ENCODE measurements at places on chromosomes 3 and 15.

DNA sequence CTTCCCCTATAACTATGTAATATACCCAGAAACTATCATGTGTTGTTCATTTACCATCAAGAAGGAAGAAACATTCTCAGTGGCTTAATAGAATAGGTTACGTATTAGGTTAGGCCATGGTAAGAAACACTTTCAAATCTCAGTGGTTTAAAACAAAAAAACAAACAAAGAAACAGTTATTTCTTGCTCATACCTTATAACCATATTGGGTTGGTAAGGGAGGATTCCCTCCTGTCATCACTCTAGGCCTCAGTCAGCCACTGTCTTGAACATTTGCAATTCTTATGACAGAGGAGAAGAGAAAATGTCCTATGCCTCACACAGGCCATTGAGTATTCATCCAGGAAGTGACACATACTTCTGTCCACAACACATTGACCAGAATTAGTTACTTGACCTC is 727.7 kb upstream of the NECTIN3 start:
- DNase-seq = no peak

- DNase-seq = no peak
Measured at GRCh38 chr15:63210151-63211091, 21.0 kb downstream of the RAB8B start.

- no peak for DNase-seq
Measured at GRCh38 chr3:170806676-170807075, 63.3 kb downstream of the RPL22L1 start.

- no peak for DNase-seq
Measured at GRCh38 chr15:89090791-89091626, 2.8 kb downstream of the ABHD2 start.

DNA sequence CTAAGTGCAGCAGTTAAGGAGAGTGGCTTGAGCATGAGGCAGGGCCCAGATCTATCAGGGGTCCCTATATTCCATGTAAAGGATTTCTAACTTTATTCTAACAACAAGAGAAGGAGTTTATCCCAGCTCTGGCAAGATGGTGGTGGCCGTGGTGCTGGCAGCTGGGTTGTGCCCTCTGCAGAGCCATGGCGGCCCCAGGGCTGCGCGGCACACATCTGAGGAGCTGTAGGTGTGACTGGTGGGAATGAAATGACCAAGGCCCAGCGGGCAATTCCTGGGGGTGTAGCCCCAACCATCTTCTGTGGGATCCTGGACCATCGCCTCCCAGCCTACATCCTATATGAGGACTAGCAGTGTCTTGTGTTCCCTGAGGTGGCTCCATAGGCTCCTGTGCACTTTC is 263.5 kb downstream of the CNTN4 start:
- no peak for DNase-seq

- DNase-seq = no peak
Measured at GRCh38 chr3:25678581-25678980, 13.9 kb upstream of the TOP2B start.

DNA sequence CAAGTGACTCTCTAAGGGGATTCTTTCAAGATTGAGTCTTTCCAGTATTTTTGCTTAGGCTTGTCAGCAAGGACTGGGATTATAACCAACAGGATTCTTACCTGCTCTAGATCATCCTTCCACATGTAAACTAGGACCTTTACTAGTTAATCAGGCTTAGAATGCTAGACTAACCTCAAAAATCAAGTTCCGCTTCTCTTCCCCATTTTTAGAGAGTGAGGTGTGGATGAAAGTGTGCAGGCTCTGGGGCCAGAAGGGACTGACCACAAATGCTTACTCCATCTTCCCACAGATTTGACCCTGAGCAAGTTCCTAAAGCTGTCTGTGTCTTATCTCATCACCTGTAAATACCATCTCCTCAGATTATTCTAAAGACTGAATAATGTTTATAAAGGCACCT is 89.5 kb upstream of the IL12A start:
- no peak for DNase-seq

GRCh38 chr3:112126511-112126911 is 6.5 kb downstream of the GCSAM start:
- no peak for DNase-seq

DNA sequence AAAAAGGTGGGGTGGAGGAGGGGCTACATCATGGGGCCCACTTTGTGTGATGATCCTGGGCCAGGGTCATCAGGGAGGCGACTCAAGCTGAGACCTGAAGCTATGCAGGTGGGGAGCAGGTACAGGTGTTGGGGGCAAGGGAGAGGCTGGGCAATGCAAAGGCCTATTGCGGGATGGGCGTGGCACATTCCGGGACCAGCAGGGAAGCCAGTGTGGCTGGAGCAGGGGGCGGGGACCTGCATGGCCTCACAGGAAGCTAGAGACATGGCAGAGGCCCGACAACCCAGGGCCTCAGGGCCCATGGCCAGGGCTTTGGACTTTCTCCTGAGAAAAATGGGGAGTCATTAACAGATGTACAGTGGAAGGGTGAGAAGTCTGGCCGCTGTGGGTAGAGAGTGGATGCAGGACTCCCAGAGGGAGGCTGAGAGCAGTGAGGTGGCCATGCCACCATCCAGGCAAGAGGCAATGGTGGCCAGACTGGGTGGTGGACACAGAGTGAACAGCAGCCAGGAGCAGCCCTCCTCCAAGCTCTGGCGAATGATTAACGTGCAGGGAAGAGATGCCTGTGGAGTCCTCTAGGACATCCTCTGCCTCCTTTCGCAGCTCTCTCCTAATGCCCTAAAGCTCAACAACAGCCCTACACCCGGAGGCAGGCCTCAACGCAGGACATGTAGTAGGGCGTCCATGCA is 122.6 kb upstream of the ATP2B2 start:
- DNase-seq = no peak

- DNase-seq = no peak
Measured at GRCh38 chr3:106957029-106957428, 420.2 kb upstream of the CCDC54 start.

DNA sequence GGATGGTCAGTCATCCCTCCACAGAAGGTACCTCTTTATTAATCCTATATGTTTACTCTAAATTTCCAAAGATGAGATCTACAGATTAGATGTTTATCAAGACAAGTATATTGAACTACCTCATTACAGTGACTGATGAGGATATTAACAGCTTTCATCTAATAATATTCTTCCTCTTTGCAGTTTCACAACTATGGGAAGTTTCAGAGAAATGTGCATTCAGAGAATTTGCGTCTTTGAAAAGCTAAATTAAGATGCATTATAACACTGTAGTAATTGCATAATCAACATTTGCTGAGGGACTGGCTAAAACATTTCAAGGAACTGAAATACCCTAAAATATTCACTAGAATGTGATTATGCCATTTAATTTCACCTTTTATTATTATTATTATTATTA is 46.7 kb downstream of the MCF2L2 start:
- DNase-seq = no peak

- DNase-seq = no peak
Measured at GRCh38 chr3:197881970-197882338, 68.0 kb upstream of the RPL35A start.

GRCh38 chr3:186333256-186333655 is 28.8 kb downstream of the DGKG start:
- no peak for DNase-seq

GRCh38 chr3:11335056-11335608 is 62.9 kb downstream of the ATG7 start:
- no peak for DNase-seq

GRCh38 chr3:22236490-22237270 is 485.7 kb upstream of the ZNF385D start:
- DNase-seq = no peak

GRCh38 chr3:123349201-123349535 is 99.7 kb downstream of the ADCY5 start:
- no peak for DNase-seq

GRCh38 chr3:184237807-184238206 is 8.4 kb downstream of the VWA5B2 start:
- DNase-seq = no peak

Data from NCI-H1930 (cell line).